Vagina (tissue), 2 donors: ENCODE measurements at places on chromosomes 12 and 14.

- no peak for DNase-seq
These were observed 56.6 kb downstream of the DRAM1 start for GRCh38 chr12:101933866-101934514.

GRCh38 chr14:50109342-50109741 lies 7.0 kb downstream of the VCPKMT start:
- DNase-seq, result no peak

- DNase-seq, result no peak
These were observed 773 bp downstream of the GMPR2 start for GRCh38 chr14:24233538-24233866.

GRCh38 chr12:6928703-6929407 lies 1.1 kb downstream of the ATN1 start:
- no peak for DNase-seq

DNA sequence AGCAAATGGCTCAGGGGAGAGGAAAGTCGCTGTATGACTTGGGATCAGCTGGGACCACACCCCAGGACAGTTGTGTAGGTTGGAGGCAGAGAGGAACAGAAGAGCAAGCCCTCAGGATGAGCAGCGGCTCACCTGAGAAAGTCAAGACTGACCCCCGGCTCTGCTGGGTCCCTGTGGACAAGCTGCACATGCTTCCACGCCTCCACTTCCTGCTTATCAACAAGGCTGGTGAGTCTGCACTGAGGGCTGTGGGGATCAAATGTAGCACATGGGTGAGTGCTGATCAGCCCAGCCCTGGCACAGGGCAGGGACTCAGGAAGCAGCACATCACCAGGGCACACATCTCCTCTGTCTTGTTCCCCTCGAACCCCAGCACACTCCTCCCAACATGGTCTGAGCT lies 92.1 kb downstream of the CHGA start:
- DNase-seq, result no peak

DNA sequence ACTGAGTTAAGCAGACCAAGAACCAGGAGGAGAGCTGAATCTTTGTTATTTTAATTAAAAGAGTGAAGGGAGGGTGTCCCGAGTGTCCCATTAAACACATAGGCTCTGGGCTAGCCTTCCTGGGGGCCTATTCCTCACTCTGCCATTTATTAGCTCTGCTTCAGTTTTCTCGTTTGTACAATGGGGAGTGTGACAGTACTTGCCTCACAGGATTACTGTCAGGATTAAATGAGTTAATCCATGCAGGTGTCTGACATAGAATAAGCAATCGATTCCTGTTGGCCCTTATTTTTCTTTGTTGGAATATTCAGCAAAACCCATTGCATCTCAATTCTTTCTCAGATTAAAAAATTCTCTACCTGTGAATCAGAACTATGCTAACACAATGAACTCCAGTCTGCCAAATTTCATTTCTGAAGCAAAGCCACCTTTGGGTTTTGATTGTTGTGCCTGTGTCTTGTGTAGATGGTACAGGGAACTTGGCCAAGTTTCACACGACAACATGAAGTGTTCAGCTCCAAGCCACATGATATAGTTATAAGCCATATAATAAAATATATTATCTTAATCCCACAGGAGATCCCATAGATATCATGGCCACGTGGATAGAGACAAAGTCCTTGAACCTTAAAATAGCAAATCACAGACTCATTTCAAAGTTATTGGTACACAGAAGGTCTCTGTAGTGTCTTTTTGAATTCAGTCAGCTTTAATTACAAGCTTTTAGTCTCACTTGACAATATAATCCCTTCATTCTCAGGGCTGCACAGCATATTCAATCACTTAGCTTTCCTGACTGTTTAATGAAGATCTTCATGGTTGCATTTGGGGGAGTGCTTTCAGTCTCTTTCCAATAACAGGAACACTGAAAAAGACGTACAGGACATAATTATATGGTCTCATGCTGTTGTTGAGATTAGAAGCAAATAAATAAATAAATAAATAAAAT lies 34.4 kb upstream of the CRY1 start:
- DNase-seq, result no peak
